ENCODE measurements at places on chromosomes 2 and 18. TPM values are rescaled to one million over a fixed set of nuclear protein-coding genes. Genes with fewer than 3 reads are reported as not detected.

Gene CXCR2
- 1.5 TPM for total RNA-seq

Gene TCF23
- total RNA-seq: 0.16 TPM

Gene RAB6D
- total RNA-seq: not detected

Gene CREB1
- 57.0 TPM for total RNA-seq

Gene VSNL1
- total RNA-seq: 10.4 TPM

Gene ACTR2
- total RNA-seq: 108 TPM

Gene IL1RN
- total RNA-seq: 0.89 TPM

Gene NEU4
- total RNA-seq: 0.30 TPM

Gene MAPK4
- 34.1 TPM for total RNA-seq

Gene KLHL29
- total RNA-seq: 0.54 TPM

Gene ABCG5
- total RNA-seq: not detected

Gene DNAH7
- total RNA-seq: 0.05 TPM

Gene PLEK
- total RNA-seq: 7.2 TPM

Gene CFC1
- not detected for total RNA-seq

Gene CFAP210
- total RNA-seq: 0.11 TPM

Gene GPR155
- 14.0 TPM for total RNA-seq

Gene HOXD12
- total RNA-seq: not detected

Gene CACNB4
- 0.35 TPM for total RNA-seq

Gene ANKRD30B
- not detected for total RNA-seq

Gene CD8A
- total RNA-seq: 1.2 TPM

Gene UGT1A9
- not detected for total RNA-seq

Gene GBX2
- not detected for total RNA-seq
